HCEC 1CT (cell line): ENCODE measurements at places on chromosomes 5 and 9.
A peak's percentile ranks its signal among the peaks of the same experiment; 100 is the strongest.

- no peak for DNase-seq
Observed at GRCh38 chr9:76585487-76586389, 126.8 kb downstream of the GCNT1 start.

GRCh38 chr9:33714989-33715388 is 80.4 kb upstream of the PRSS3 start:
- no peak for DNase-seq

- no peak for DNase-seq
Observed at GRCh38 chr5:99334936-99335335, 406.1 kb upstream of the CHD1 start.

GRCh38 chr9:34072868-34073590 is 24.3 kb upstream of the UBAP2 start:
- DNase-seq, result peak; percentile 87

DNA sequence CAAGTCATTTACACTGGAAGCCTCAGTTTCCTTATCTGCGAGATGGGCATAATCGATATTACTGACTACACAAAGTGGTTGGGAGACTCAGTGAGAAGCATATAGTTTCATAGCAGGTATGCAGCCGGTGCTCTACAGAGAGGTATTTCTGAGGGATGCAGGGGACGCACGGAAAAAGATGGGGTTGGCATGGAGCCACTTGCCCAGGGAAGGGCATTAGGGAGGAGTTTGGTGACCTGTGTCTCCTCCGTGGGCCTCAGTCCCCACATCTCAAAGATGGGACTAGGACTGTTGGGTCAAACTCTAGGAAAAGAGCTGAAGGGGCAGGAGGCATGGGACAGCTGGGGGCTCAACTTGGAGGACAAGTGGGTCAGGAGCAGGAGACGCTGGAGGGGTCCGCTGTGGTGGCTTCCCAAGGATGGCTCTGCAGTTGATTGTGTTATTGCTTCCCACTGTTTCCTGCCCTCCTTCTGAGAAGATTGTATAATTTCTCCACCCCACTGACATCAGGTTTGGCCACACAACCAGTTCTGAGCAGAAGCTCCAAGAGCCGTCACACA is 158.6 kb upstream of the ALDH1B1 start:
- no peak for DNase-seq

- DNase-seq, result no peak
Observed at GRCh38 chr5:35819668-35820067, 37.0 kb upstream of the IL7R start.

DNA sequence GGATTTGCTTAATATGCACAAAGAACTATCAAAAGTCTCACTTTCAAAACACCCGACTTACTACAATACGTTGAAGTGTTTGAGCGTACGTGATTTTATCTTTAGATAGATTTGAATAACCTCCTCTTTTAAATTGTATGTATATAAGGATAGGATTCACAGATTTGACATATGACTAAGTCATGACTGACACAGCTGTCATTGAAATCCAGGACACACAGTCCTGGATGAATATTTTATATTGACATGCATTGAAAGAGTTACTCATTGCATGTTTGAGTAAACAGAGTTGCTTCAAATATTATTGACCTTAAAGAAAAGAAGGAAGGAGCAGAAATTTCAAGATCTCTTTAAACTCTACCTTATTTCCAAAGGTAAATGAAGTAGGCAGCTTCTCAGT is 3.3 kb downstream of the MUSK start:
- DNase-seq, result no peak

DNA sequence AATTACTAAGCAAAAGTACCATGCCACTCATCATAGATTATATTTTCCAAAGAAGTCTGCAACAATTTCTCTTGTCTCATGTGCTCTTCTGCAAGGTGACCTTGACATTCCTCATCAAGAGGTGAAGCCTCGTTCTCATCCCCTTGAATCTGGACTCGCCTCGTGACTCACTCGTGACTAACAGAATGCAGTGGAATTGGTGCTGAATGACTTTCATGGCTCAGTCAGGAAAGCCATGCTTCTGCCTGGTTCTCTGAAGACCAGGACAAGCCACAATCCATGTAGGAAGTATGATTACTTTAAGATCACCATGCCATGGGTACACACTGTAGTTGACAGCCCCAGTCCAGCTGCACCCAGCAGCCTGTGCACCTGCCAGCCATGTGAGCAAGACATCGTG is 335.8 kb downstream of the GADD45G start:
- no peak for DNase-seq

GRCh38 chr5:14869668-14870164 is 1.9 kb downstream of the ANKH start:
- no peak for DNase-seq

DNA sequence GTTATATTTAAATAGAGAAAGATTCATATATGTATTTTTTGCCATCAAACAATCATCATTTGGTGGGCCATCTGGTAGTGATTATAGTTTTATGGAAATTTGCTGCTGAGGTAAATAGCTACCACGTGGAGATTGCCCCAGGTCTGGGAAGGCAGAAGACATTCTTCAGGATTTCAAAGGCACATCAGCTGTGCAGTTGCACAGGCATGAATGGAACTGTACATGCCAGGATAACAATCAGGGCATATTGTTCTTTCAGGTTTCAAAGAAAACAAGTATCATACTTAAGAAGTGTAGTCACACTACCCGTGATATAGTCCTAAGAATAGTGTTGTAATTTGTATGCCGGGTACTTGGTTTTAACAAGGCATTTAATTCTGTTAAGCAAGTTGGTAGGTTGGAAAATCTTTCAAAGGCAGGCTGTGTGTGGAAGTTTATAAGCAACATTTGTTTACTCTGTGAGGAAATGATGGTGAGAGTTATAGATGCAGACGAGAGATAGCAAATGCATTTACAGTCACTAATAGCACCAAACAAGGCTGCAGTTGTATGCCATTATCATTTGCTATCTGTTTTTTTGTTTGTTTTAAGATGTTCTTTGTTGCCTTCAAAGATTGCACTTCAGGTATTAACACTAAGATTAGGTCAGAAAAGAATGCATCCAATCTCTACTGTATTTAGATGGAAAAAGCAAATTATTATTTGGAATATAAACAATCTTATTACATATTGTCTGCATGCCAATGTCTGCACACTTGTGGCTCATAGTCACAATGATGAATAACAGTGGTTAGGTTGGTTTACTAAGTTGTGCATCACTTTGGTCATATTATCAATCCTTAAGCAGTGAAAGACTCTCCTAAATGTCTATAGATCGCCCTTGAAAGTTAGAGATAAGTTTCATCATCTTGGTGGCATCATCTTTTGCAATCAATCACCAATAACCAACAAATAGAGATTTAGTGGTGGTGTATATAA is 55.3 kb downstream of the RPS23 start:
- no peak for DNase-seq

- no peak for DNase-seq
Observed at GRCh38 chr5:160787240-160787639, 64.8 kb downstream of the ATP10B start.

- DNase-seq, result no peak
Observed at GRCh38 chr5:83914662-83915418, 194.2 kb upstream of the HAPLN1 start.

GRCh38 chr5:82283893-82284292 is 5.7 kb upstream of the RPS23 start:
- DNase-seq, result no peak

- peak; percentile 56 for DNase-seq
Observed at GRCh38 chr5:94969174-94969573, 315.7 kb downstream of the MCTP1 start.

- DNase-seq, result no peak
Observed at GRCh38 chr9:35749515-35750255, 598 bp downstream of the RGP1 start.

DNA sequence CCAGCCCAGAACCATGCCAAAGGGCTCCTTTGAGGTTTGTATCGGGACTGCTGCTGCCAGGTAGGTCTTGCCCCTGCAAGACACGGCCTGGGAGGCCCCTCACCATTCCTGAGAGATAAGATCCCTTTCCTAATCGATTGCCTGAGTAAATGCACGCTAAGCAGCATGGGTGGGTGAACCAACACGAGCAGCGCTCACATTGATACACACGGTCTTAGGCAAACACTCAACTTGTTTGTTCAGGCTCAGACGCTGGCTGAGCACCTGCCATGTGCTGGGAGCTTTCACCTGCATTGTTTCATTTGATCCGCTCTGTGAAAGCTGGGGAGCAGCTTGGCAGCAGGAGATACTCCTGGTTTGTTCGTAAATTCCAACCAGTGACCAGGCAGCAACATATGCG is 76.9 kb upstream of the NEURL1B start:
- DNase-seq, result no peak

GRCh38 chr5:17340379-17340778 is 122.9 kb downstream of the BASP1 start:
- no peak for DNase-seq

- peak; percentile 53 for DNase-seq
Observed at GRCh38 chr5:145941448-145942130, 5.2 kb downstream of the SH3RF2 start.

GRCh38 chr5:73623901-73624404 is 2.0 kb upstream of the ARHGEF28 start:
- DNase-seq, result no peak

GRCh38 chr5:124998520-124998919 is 252.1 kb upstream of the ZNF608 start:
- DNase-seq, result no peak

DNA sequence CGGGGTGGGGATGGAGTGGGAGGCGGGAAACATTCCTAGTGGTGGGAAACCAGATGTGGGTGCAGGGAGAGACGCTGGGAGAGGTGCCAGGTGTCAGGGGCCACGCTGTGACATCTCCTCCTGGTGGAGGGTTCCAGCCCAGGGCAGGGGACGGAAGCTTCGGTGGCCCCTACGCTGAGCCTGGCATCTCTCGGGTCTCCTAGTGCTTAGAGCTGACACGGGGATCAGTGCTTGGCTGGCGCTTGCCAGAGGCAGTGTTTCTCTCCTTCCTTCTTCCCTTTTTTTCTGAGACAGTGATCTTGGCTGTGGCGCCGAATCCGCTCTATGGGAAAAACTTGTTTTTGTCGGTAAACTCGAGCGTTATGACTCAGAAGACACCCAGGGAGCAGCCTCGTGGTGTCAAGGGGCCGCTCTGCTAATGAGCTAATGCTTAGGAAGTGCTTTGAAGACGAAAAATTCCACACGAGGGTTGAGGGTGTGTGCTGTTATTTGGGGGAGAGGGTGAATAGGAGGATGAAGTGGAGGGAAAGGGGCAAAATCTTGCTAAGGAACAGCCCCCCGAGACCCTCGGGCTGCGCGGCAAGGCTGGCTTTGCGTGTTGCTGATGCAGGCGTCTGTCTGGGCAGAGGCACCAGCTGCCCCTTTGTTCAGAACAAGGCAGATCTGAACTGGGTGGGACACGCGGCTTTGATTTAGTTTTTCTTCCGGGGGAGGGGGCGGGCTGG is 20.4 kb upstream of the IER5L start:
- DNase-seq, result peak; percentile 74

DNA sequence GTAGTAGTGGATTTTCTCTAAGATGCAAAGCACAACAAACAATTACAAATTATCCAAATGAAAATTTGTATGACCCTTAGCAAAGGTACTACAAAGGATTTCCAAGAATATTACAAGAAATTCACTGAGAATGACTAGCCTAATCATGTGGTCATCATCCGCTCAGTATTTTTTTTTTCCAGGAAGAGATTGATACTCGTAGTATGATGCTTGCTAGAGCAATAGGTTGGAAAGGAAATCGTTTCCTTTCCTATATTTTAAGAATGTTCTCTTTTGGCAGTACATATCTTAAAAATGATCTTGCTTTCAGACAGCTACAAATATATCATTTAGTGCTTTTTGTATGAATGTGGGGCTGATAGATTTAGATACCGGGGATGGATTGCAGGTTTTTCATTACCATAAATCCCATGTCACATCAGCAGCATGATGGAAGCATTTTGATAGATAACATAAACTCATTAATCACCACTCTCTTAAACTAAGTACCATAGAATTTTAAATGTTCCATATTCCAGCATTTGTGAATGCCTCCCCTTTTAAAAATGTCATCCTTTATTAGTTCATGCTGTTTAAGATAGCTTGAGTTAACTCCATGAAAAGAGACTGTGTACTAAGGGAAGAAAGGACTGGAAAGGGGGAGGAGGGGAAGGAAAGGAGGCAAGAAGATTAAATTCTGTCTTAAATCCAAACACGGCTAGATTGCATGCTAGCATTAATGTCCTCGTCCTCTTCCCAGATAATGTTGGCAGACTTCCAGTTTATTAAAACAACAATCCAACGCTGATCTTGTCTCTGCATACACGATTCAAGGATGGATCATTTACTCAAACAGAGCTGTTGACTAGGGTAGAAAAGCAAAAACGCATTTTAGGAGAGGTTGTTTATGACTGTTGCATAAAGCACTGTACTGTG is 311.7 kb upstream of the ZNF608 start:
- peak; percentile 14 for DNase-seq

- no peak for DNase-seq
Observed at GRCh38 chr5:6291961-6292360, 86.4 kb downstream of the MED10 start.

DNA sequence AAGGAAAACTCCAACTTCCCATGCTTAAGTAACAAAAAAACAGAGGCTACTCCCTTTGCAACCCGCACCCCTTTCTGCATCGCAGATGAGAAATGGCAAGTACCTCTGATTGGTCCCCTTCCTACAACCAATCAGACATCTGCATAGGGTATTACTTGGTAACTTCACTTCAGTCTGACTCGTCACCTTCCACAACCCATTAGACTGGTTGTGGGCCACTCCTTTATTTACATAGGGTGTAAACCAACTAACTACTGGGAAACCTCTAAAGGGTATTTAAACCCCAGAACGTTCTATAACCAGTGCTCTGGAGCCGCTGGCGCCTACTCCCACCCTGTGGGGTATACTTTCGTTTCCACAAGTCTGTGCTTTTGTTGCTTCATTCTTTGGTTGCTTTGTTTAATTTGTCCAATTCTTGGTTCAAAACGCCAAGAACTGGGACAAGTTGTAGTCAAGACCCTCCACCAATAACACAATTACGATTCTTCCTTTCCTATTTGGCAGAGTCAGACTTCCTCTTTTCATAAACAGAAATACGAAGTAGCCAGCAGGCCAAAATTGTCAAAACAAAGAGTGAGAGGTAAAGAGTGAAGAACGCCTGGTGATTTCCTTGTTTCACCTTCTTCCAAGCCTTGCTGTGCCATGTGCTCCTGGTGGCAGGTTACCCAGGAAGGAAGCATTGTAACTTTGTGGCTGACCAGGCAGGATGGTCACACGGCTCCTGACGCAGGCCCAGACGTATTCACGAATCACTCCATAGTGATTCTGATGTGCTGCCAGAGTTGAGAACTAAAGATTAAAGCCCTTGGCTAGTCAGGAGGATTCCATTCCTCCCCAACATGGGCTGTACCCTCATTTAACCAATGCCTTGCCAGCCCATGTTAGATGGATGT is 477.4 kb downstream of the ARHGEF28 start:
- DNase-seq, result no peak

GRCh38 chr9:86667307-86667706 is 280.0 kb downstream of the GAS1 start:
- peak; percentile 85 for DNase-seq

DNA sequence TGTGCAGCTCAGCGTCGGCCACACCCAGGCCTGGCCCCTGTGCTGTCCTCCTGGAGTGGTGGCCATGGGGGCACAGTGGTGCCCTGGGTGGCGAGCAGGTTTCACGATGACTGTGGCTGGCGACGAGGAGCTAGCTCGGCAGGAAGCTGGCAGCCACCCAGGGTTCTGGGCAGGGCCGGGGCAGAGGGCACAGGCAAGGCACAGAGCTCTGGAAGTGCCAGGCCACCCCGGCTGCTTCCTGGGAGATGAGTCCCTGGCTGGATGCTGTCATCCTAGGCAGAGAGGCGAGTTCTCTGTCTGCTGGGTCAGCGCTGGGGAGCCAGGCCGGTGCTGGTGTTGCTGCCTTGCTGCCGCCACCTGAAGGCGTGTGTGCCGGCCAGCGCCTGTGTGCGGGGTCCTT is 51.7 kb downstream of the RXRA start:
- DNase-seq, result no peak
